ENCODE measurements at places on chromosomes 7 and 10.

DNA sequence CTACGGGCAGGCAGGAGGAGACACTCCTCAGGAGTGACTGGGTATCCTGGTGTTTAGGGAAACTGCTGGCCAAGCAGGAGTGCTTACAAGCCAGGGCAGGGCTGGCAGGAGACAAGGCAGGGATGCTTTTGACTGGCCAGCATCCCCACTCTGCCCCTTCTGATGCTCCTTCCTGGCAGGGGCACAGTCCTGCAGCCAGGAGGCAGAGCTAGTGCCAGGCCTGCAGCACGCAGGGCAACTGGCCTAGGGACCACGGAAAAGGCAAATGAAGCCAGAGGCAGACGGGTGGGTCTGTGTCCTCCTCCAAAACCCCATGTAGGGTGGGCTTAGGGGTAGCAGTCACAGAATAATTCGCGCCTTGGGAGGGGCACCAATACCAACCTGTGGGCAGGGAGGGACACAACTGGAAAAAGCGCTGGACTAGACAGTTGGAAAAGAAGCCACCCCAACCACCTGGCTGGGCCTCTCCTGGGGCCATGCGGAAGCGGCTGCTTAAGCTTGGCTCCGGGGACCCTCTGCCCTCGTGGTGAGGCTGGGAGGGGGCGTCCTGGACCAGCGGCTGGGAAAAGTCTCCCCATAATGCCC is 4.8 kb downstream of the IMPDH1 start:
- DNase-seq: peak; percentile 39

- DNase-seq: peak; percentile 80
Observed at GRCh38 chr7:108368466-108368865, 87.8 kb downstream of the NRCAM start.

- peak; percentile 45 for DNase-seq
Observed at GRCh38 chr7:66413379-66414114, 208.4 kb downstream of the TPST1 start.

DNA sequence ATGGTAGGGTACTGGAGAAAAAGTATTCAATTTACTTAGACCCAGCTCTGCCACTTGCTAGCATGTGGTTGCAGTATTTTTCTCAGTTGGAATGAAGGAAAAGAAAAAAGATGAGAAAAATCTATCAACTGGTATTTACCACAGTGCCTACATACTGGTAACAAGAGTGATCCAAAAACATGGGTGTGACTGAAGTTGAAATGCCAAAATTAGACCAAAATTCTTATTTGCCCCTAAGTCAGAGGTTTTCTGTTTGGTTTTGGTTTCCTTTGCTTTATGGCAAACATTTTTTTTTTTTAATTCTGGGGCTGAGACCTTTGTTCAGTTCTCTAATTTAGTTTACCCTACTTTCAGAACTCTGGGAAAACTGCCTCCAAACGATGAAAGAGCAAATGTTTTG is 12.3 kb downstream of the HYCC1 start:
- DNase-seq: no peak

- no peak for DNase-seq
Observed at GRCh38 chr7:30736291-30736690, 15.6 kb upstream of the INMT start.

DNA sequence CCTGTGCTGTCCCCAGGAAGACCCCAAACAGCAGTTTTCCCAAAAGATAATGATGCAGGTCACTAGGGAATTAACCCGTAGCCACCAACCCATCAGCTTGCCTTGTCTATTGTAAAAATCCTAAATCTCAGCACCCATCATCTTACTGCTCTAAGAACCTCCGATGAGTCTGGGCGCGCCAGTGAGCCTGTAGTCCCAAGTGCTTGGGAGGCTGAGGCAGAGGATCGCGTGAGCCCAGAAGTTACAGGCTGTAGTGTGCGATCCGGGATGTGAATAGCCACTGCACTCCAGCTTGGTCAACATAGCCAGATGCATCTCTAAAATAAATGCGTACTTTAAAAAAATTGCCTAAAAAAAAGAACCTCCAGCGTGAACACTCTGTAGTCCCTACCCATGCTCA is 951 bp downstream of the AS3MT start:
- DNase-seq: no peak

GRCh38 chr7:137715533-137715932 is 131.2 kb downstream of the DGKI start:
- DNase-seq: no peak

GRCh38 chr10:13587391-13587790 is 626 bp downstream of the PRPF18 start:
- no peak for DNase-seq

DNA sequence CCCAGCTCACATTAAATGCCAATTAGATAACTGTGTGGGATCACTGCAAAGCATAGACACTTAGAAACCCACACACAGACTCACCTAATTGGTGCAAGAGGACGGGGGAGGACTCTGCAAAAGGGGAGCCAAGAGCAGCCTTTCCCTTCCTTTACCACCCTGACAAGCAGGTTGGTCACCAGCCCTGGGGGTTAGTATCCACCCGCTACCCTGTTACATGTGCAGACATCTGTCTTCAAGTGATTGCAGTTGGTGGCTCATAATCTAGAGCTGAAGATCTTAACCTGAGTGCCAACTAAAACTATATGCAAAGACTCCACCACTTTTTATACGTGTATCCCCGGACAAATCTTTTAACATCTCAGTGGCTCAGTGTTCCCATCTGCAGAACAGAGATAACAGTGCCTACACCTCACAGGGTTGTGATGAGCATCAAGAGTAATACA is 56.9 kb downstream of the SORBS1 start:
- DNase-seq: no peak

- no peak for DNase-seq
Observed at GRCh38 chr7:71348821-71349681, 217.1 kb downstream of the GALNT17 start.

DNA sequence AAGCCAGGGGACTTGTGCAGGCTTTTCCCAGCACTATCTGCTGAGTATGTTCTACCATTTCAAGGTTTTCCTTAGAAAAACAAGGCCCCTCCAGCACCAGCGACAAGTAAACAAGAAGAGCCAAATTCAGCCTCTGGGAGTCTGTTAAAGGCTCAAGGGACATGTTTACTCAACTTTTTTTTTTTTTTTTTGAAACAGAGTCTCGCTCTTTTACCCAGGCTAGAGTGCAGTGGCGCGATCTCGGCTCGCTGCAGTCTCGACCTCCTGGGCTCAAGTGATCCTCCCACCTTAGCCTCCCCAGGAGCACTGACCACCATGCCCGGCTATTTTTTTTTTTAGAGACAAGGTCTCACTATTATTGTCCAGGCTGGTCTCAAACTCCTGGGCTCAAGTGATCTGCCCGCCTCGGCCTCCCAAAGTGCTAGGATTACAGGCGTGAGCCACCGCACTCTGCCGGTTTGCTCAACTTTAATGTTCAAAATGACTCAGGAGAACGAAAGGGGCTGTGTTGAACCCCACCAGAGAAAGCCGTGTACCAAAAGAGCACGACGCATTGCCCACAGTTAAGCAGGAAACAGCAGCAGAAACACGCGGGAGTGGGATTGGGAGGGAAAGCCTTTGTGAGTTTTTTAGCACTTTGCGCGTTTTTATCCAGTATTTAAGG is 772 bp downstream of the PRDX3 start:
- no peak for DNase-seq

DNA sequence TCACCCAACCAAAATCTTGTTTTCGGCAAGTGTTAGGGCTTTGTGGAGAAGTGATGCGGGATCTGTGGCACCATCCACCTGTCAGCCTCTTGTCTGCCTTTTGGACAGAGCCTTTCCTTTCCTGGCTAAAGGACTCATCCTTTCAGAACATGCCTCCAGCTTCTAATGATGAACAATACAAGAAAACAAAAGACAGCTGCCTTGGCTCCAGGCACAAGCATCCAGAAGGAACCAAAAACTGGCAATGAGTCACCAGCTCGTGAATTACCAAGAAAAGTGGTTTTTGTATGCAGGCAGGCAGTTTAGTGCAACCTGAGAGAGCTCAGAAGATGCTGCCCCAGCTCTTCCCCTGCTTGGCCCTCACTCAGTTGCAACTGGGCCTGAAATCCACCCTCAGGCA is 84.6 kb upstream of the NAMPT start:
- peak; percentile 74 for DNase-seq

DNA sequence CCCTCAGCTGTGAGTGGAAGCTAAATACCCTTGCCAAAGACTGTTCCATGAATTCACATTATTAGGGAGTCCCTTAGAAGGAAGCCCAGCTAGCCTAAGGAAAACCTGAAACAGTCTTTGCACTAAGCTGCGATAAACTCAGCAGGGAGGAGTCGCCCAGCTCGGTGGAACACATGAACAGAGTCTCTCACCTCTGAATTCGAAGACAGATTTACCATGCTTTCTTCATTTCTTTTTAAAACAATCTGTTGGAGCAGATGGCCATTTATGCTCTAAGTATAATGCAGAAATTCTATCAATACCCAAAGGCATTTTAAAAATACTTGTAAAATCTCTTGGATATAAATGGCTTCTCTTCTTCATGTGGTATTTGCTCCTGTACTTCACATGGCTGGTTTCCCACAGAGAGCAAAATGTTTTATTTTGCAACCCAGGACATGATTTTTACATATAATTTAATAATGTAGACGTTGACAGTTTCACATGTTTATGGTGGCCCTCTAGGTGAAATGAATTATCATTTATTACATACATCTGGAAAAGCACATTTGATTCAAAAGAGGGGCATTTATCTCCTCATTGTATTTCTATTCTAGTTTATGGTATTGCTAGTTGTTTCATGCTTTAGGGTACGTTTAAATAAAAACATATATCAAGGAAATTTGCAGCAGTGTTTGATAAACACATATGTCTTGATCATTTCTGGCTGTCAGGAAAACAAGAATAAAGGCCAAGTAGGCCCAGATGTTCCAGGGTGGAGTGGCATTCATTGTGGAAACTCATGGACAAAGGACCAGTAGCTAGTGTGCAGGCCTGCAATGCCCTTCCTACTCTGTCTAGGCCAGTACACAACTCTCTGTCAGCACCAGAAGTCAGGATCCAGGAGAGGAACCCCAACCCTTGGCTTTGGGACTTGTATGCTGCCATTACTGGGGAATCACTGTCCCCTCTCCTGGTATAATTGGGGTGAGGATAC is 52.2 kb downstream of the LRGUK start:
- no peak for DNase-seq

GRCh38 chr10:111967547-111967946 is 216.0 kb downstream of the GPAM start:
- no peak for DNase-seq

DNA sequence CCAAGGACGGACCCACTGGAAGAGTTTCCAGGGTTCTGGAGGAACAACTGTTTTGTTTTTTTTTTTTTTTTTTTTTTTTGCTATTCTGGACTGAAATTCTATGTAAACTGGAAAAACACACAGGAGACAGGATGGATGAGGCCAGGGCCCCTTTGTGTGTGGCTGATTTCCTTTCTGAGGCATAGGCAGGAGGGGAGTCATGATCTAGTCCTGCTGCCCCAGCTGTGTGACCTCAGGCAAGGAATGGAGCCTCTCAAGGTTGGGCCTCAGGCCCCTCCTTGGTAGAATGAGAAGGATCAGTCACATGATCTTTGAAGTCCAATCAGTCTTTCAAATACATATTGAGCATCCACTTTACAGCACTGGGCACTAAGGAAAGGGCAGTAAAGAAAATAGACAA is 87.6 kb downstream of the SH3PXD2A start:
- no peak for DNase-seq

DNA sequence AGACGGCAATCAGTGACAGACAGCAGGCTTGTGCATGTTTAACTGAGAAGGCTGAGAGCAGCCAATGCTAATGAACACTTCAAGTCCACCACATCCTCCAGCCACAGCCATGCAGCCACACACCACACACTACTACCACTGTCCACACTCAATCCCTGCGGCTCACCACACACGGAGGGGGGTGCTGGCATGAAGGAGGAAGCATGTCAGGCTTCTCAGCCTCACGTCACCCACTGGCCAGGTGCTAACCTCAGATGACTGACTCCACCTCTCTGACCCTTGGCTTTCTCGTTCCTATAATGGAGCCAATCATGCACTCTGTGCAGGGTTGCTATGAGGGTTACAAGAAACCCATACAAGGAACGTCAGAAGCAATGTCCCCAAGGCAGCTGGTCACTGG is 165.4 kb upstream of the RNF32 start:
- no peak for DNase-seq

GRCh38 chr7:30048582-30048981 is 20.4 kb downstream of the PLEKHA8 start:
- DNase-seq: no peak

GRCh38 chr10:3195286-3195685 is 22.7 kb upstream of the PITRM1 start:
- DNase-seq: no peak

DNA sequence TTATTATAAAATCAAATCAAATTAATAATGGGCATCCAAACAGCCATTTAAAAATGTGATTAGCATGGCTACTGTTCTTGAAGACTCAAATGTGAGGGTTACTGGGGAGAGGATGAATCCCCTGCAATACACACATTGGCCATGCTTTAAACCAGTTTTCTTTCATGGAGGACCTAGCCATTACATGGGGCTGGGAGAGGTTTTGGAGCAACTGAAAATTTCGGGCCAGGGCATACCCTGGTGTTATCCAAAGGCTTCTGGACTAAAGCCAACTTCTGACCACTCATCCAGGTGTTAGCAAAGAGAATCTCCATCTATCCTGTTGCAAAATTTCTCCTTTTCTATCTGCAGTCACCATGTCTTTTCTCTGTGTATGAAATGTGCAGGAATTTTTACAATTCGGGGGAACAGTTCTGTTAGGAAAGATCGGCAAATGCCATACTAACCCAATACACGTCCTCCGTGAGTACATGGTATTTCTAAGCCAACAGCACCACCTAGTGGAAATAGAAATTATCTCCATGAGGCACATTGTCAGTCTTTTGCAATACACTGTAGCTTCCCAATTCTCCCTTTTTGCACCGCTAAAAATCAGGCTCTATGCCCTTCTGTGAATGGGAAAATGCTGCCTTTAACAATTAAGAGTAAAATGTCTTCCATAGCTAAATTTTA is 47.0 kb upstream of the ZNF107 start:
- peak; percentile 40 for DNase-seq

DNA sequence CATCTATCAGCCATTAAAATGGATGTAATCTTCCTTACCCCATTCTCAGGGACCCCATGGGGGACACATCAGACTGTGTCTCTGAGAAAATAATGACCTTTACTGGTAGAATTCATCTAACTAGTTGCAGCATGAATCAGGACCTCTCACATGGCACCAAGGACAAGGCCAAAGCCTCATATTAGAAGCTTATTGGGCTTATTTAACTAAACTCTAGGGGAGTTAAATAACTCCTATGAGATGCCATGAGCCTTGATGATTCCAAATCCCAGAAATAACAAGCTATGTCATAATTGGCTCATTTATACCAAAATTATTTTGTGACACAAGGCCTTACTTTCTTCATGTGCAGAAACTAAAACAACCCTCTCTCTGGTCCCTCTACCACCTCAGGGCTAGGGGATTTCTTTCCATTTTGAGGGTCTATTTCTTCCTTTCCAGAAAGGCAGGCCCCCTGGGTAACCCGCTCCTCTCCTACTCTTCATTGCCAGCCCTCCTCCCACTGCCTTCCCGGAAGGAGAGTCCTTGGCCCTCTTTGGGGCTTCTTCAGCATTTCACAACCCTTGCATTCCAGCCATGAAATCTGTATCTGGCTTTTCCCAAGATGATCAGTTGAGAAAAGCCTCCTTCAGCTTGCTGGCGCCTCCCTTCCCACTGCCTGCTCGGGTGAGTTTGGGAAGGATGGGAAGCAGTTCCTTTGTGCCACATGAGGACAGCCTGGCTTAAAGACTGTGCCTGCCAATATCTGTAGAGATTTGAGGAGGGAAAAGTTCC is 41.8 kb upstream of the TRIM8 start:
- peak; percentile 80 for DNase-seq

- DNase-seq: no peak
Observed at GRCh38 chr10:111129363-111129762, 52.5 kb downstream of the ADRA2A start.
